Activated CD4-positive, alpha-beta T cell treated with anti-CD3 and anti-CD28 coated beads, Interleukin-2, amount 50 U/mL, for 48 hours (primary cell): ENCODE measurements at places on chromosomes 6 and 20.

- DNase-seq: no peak
These were observed 26.4 kb upstream of the MCM3 start for GRCh38 chr6:52310932-52311331.

- DNase-seq: no peak
These were observed 14.3 kb downstream of the ACSS1 start for GRCh38 chr20:25043499-25044260.

GRCh38 chr6:11628562-11628961, 91.0 kb downstream of the TMEM170B start:
- no peak for DNase-seq

DNA sequence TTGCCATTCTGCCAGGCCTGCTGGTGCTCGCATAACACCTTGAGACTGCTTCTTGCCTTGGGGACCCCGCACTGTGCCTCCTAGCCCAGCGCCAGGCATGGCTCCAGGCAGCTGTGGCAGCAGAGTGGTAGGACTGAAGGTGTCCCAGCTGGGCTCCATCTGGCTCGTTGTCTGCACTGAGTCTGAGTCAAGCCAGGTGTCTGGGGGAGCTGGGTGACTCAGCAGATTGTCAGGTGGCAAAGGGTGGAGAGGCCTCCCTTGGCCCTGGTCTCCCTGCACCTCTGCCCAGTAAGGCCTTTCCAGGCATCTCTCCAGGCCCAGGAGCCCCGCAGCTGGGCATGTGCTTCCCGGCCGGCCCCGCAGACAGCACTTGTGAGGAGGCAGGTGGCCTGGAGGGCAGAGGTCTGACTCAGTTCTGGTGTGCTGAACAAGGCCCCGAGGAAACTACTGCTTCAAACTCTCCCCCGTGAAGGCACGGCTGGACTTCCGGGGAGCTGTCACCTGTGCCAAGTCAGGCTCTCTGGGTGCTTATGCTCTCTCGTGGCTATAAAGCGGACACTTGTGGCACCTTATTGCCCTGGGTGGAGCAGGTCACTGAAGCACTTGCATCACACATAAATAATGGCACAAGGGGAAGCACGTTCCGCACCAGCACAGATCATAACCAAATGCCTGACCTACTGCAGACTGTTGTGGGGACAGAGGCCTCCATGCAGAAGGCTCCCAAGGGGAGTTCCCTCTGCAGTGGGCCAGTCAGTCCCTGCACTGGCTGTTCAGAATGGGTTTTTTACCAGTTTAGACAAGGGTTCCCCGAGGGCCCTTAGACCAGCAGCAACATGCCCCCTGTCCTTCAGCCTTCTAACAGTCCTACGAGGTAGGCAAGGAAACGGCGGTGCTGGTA, 27.5 kb downstream of the FOXC1 start:
- no peak for DNase-seq

- DNase-seq: no peak
These were observed 6.8 kb downstream of the RNF146 start for GRCh38 chr6:127273499-127273898.

DNA sequence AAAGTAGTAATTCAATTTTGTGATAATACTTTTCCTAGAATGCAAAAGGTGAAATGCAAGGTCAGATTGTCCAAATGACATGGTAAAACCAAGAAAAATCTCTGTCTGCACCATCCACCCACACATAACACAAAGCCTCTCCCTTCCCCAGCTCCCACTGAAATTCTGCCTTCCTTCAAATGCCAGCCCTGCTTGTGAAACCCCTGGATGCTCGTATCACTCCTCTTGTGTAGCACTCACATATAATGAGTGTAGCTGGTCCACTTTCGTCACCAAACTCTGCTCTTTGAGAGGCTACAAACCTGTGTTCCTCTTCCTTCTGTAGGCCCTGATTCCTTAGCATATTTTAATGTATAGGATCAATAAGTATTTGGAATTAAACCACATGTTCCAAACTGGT, 123.6 kb upstream of the BEND6 start:
- DNase-seq: no peak

DNA sequence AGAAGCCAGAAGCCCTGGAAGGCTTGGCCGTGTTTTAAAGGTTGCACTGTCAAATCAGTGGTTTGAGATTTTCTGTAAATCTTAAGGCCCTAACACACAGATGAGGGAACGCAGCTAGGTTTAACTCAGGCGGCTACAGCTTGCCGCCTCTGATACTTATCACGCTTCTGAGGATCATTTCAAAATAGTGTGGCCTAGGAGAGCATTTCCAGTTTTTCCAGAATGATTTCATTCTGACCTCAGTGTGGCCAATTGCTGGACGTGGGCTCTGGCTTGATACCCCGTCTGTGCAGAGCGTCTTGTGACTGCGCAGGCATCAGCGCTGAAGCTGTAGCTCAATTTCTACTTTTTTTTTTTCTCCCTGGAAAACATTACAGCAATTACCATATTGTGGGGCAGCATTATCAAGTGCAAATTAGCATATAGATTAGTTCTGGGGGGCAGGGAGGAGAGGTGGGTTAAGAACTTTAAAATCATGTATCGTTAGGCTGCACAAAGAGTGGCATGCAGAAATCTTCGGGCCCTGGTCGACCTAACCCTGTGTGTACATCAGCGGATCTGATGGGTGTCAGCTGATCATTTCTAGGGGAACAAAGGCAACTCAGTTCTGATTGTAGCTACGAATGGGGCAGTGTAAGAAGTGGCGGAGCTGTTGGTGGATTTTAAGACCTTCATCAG, 105.0 kb upstream of the EEF1E1 start:
- DNase-seq: no peak

- DNase-seq: no peak
These were observed 5.4 kb downstream of the EYA2 start for GRCh38 chr20:46900086-46900485.

- no peak for DNase-seq
These were observed 1.9 kb downstream of the NCOA7 start for GRCh38 chr6:125792680-125793079.

DNA sequence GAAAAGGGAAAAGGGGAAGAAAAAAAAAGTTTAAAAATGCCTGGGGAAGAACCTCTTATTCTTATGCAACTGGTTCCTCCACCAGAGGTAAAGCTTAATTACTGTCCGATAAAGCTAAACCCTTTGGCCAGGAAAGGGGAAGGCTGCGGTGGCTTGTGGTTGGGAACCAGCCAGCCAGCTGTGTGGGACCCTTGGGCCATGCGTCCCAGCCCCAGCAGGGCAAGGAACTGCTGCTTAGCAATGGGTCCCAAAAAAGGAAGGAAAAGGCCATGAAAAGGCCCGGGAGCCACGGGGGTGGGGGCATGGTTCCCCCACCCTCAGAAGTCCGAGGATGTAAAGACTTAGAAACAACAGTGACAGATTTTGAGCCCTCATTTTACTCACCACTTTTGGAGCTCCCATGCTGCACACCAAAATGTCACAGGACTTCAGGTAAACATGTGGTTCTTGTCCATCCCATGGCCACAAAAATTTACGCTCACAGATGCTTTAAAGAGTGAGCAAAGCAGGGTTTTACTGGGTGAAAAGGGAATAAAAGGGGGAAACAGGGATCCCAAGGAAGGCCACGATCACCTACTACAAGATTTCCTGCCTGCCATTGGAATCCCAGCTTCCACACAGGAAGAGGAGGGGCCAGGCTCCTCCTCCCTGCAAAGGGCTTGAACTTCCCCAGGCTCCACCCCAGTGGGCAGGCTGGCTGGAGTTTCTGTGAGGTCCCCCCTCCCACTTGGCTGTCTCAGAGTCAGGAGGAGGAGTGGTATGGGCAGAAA, 1234.7 kb upstream of the GJE1 start:
- no peak for DNase-seq

DNA sequence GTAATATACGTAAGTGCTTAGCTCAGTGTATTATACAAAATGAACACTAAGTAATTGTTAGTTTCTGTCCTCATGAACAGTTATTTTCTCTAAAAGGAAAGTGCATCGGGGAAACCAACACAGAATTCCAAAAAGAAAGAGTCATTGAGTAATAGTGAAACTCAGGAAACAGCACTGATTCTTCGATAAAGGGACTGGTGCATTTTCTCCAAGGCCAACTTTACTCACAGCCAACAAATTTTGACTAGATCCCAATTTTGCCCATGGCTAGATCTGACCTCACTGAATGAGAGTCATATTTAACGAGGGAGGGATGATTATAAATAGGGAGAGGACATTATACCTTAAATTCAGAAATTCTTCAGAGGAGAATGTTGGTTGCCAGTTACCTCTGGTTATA, 390.9 kb upstream of the NRSN1 start:
- DNase-seq: no peak

DNA sequence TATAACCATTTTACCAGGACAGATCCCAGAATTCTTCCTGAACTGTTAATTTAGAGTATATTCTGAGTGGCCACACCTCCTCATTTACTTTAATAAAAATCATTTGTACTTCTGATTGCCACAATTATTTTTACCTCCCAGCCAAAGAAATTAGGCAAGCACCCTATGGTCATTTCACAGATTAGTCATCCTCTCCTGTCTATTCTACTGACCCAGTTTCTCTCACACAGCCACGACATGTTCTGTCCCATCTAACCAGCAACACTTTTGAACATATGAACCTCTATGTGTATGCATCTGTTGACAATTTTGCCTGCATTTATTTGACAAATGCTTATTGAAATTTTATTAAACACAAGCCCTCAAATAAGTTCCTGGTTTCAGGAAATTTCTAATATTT, 202.6 kb upstream of the STXBP5 start:
- no peak for DNase-seq

DNA sequence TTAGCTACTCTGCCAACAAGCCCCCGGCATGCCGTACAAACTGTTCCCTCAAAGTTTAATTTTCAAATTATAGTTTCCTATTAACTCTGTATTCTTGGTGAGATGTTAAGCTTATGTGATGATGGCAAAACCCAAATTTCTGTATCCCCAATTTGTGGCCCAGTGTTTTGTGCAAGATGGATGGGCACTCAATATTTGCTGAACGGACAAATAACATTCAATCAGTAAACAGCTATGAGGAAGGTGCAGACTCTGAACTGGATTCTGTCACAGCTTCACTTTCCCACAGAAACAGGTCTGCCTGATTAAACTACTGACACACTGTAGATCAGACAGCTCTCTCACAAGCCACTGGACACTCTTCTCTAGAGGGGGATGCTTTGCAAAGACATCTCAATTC, 54.1 kb downstream of the NUDT3 start:
- DNase-seq: no peak

DNA sequence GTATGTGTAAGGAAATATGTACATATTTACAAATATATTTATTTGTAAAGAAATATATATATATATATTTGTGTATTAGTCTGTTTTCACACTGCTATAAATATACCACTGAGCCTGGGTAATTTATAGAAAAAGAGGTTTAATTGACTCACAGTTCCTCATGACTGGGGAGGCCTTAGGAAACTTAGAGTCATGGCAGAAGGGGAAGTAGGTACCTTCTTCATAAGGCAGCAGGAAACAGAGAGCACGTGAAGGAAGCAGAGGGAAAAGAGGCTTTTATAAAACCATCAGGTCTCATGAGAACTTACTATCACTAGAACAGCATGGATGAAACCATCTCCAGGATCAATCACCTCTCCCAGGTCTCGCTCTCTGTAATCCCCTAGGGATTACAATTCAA, 644.5 kb upstream of the HS3ST5 start:
- DNase-seq: no peak

DNA sequence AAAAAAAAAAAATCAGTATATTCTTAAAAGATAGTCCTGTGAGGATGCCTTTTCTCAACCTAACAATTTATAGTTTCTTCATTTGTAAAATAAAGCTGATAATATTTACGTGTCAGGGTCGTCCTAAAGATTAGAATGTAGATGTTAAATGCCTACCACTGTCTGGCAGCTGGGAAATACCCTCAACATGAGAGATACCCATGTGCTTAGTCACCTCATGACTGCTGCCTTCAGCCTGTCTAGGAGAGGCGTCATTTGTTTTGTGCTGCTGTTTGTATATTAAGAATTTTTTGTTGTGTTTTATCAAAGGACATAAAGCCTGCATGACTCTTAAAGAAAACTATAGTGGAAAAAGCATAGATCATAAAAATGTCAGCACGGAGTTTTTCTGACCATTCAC, 9.5 kb downstream of the FAM120B start:
- DNase-seq: no peak

DNA sequence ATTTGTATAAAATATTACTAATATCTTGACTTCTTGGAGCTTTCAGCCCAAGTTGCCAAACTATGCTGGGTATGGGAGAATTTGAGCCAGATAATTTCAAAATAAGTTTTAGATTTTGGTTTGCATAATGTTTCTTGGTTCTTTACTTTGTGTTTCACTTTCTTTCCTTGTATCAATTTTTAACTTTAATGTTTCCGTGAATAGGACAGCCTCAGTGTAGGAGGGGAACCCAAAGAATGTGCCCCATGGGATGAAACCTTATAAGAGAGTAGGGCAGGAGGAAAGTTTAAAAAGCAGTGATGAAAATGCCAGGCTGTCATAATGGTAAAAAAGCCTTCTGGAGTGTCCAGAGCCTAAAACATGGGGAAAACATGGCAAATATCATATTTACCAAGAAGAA, 252.4 kb upstream of the IRAK1BP1 start:
- no peak for DNase-seq

- no peak for DNase-seq
These were observed 11.6 kb upstream of the HLA-G start for GRCh38 chr6:29816030-29816429.

DNA sequence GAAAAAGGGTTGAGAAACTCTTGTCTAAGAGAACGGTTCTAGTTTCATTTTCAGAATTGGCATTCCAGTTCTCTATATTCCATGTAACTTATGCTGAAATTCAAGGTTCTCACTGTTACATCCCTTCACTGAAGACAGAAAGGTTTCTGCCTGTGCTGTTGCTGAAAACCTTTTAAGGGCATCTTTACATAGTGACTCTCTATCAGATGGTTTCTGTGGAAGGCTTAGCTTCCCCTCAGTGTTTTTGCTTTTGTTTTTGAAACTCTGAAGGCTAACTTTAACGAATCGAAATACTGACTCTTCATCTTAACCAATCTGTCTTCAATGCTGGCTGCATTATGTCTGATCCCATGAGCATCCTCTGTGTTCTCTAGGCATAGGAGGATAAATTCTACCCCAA, 1286.2 kb upstream of the EYS start:
- no peak for DNase-seq

- DNase-seq: no peak
These were observed 44.0 kb upstream of the COL21A1 start for GRCh38 chr6:56291302-56291917.

DNA sequence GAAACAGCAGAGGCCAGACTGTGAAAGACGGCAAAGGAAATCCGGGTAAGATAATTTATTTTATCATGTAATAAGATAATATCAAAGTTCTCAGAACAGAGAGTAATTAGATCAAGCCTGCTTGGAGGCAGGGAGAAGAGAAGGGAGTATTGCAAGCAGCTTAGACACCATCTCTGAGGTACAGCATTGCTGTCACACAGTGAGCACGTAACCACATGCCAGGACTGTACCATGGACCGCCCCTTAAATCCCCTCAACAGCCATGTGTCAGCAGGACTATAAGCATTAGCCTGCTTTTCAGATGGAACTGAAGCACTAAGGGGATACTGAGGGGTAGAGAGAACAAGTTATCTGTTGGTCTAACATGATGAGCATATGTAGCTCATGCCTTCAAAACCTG, 141.5 kb downstream of the C6orf118 start:
- no peak for DNase-seq

- DNase-seq: no peak
These were observed 27.8 kb downstream of the TNXB start for GRCh38 chr6:32081168-32081990.
